ENCODE measurements at places on chromosomes 1 and 21.

GRCh38 chr1:115133440-115133839 lies 44.1 kb upstream of the TSPAN2 start:
- H3K27ac ChIP-seq, result no peak overlapping the region
- DNase-seq, result peak; percentile 6
- peaks cover 14% of the 10 kb centered on the region for H3K4me1 ChIP-seq
- no peaks in the 10 kb centered on the region for H3K27me3 ChIP-seq
- no peak overlapping the region for H3K4me3 ChIP-seq

- no peaks in the 10 kb centered on the region for H3K27me3 ChIP-seq
- H3K36me3 ChIP-seq, result no peaks in the 10 kb centered on the region
- no peaks in the 10 kb centered on the region for H3K4me1 ChIP-seq
These were observed 153.7 kb downstream of the PDE4B start for GRCh38 chr1:65946376-65946775.

DNA sequence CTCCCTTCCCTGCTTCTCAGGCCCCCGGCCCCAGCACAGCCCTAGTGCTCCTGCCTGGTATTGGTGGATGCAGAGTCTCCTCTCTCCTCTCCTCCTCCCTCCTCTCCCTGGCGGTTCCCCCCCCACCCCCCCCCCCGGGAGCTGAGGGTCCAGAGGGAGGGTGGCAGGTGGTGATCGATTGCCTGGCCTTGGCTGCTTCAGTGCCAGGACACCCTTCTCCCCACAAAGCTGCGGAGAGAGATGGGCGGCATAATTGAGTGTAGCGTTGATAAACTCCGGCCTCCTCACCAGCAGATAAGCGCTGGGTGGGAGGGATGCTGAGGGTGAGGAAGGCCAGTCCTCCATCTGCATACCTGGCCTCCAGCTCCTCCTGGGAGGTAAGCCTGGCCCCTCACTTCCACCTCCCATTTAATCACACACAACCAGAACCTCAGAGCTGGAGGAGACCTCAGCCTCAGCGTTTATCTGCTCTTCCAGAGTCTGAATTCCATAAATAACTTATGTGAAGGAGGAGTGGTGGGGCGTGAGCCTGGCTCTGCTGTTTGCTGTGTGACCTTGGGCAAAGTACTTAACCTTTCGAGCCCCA lies 60.8 kb downstream of the LRRN2 start:
- H3K4me3 ChIP-seq, result no peak overlapping the region
- peaks cover 81% of the 10 kb centered on the region for H3K27me3 ChIP-seq
- H3K27ac ChIP-seq, result no peak overlapping the region
- no peak for DNase-seq

- no peaks in the 10 kb centered on the region for H3K27me3 ChIP-seq
- H3K36me3 ChIP-seq, result peaks cover 2% of the 10 kb centered on the region
- H3K4me3 ChIP-seq, result no peak overlapping the region
- peak; percentile 26 for DNase-seq
- H3K27ac ChIP-seq, result peak overlapping the region; percentile 81
These were observed 21.8 kb downstream of the RSPH1 start for GRCh38 chr21:42474043-42474831.

DNA sequence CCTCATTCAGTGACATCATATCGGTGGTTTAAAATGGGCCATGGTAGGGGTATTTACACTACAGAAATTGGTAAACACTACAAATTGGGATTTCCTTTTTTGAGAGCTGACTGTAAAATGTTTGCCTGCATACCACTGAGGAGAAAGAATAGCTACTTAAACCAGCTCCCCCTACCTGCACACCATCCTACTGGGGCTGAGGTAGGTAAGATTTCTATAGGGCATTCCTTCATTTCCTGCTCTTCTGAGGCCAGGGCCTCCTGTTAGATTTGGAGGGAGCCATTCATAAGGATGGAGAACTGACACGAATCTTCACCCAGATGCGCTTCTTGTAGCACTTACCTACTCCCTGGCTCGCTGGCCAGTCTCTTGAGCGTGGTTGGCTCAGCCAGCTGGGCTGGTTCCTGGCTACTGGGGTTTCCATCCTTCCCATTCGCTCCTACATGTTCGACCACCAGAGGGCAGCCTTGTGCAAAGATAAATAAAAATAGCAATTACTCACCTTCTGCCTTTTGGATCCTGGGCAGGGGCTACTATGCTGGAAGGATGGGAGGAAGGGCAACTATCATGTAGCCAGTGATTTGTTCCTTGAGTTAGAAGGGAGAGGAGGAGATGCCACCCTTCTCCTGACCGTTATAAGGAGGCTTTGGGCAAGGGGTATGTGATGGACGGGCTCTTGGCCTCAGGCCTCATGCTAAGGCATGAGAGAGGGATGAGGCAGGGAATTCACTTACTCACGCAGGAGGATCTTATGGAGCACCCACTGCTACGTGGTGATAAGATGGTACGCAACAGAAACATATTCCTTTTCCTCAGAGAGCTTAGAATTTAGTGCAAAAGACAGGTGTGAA lies 10.7 kb downstream of the OPTC start:
- no peaks in the 10 kb centered on the region for H3K36me3 ChIP-seq
- no peak overlapping the region for H3K27ac ChIP-seq

- H3K27me3 ChIP-seq, result no peaks in the 10 kb centered on the region
- no peak overlapping the region for H3K27ac ChIP-seq
- H3K4me1 ChIP-seq, result no peaks in the 10 kb centered on the region
- no peaks in the 10 kb centered on the region for H3K36me3 ChIP-seq
- DNase-seq, result no peak
These were observed 25.5 kb downstream of the PTGS2 start for GRCh38 chr1:186654741-186655140.

DNA sequence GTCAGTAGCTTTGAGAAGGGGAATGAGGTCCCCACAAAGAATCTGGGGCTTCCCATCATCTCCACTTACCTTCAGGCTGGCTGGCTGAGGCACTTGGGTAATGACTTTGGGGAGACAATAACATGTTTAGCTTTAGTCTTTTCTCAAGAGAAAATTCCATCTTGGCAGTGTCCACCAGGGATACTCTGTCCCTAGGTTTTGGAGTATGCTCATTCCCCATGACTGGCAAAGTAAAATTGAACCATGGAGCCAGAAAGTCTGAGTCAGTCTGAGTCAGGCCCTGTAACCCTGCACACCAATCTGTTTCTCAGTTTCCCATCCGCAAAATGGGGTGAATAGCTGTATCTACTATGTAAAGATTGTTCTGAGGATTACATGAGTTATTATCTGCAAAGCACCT lies 28.2 kb downstream of the RUNX1 start:
- no peak for DNase-seq
- H3K27ac ChIP-seq, result no peak overlapping the region
- no peak overlapping the region for H3K4me3 ChIP-seq

- no peaks in the 10 kb centered on the region for H3K36me3 ChIP-seq
- peaks cover 53% of the 10 kb centered on the region for H3K4me1 ChIP-seq
- H3K4me3 ChIP-seq, result no peak overlapping the region
These were observed 15.1 kb upstream of the ECE1 start for GRCh38 chr1:21305155-21305899.

- no peaks in the 10 kb centered on the region for H3K4me1 ChIP-seq
- peaks cover 16% of the 10 kb centered on the region for H3K36me3 ChIP-seq
- no peak overlapping the region for H3K4me3 ChIP-seq
- no peaks in the 10 kb centered on the region for H3K27me3 ChIP-seq
- DNase-seq, result no peak
These were observed 25.5 kb downstream of the USP1 start for GRCh38 chr1:62462370-62462769.

- H3K36me3 ChIP-seq, result peaks cover 33% of the 10 kb centered on the region
- no peak overlapping the region for H3K27ac ChIP-seq
These were observed 11.9 kb downstream of the ECE1 start for GRCh38 chr1:21278208-21278859.

- no peak overlapping the region for H3K27ac ChIP-seq
- DNase-seq, result peak; percentile 98
- no peaks in the 10 kb centered on the region for H3K36me3 ChIP-seq
- H3K4me3 ChIP-seq, result no peak overlapping the region
- H3K4me1 ChIP-seq, result no peaks in the 10 kb centered on the region
- H3K27me3 ChIP-seq, result peaks cover 41% of the 10 kb centered on the region
These were observed 25.0 kb downstream of the LRRN2 start for GRCh38 chr1:204660509-204660908.

- H3K27me3 ChIP-seq, result no peaks in the 10 kb centered on the region
- H3K4me1 ChIP-seq, result peaks cover 8% of the 10 kb centered on the region
- H3K27ac ChIP-seq, result peak overlapping the region; percentile 88
- no peak overlapping the region for H3K4me3 ChIP-seq
These were observed 19.7 kb upstream of the HYI start for GRCh38 chr1:43473463-43473862.

- H3K27me3 ChIP-seq, result peaks cover 42% of the 10 kb centered on the region
- no peaks in the 10 kb centered on the region for H3K4me1 ChIP-seq
- H3K27ac ChIP-seq, result no peak overlapping the region
- no peaks in the 10 kb centered on the region for H3K36me3 ChIP-seq
These were observed 4.9 kb downstream of the HAO2 start for GRCh38 chr1:119373465-119373864.

GRCh38 chr1:125064481-125064880 lies 3879.7 kb downstream of the SRGAP2C start:
- H3K27ac ChIP-seq, result no peak overlapping the region
- no peak overlapping the region for H3K4me3 ChIP-seq
- DNase-seq, result no peak

- no peak for DNase-seq
- no peaks in the 10 kb centered on the region for H3K27me3 ChIP-seq
- no peak overlapping the region for H3K4me3 ChIP-seq
- H3K27ac ChIP-seq, result peak overlapping the region; percentile 97
- peaks cover 5% of the 10 kb centered on the region for H3K4me1 ChIP-seq
These were observed 26.1 kb downstream of the EGLN1 start for GRCh38 chr1:231395998-231396390.

DNA sequence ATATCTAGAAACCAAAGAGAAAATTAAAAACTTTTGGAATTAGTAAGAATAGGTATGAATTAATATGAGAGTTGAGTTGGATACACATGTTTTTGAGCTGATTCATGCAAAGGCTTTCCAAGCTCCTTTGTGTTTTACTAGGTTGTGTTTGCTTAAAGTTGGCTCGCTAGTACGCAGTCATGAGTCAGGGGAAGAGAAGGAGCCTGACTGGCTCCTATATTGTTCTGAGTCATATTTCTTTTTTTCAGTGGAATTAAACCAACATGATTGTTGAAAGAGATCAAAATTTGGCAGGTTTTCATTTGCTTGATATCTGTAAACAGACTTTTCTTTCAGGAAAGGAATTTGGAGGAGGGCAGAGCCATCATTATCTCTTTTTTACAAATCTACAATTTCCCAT lies 66.7 kb downstream of the MAGI3 start:
- peak overlapping the region; percentile 25 for H3K4me3 ChIP-seq
- no peaks in the 10 kb centered on the region for H3K27me3 ChIP-seq
- DNase-seq, result peak; percentile 81
- H3K4me1 ChIP-seq, result no peaks in the 10 kb centered on the region

DNA sequence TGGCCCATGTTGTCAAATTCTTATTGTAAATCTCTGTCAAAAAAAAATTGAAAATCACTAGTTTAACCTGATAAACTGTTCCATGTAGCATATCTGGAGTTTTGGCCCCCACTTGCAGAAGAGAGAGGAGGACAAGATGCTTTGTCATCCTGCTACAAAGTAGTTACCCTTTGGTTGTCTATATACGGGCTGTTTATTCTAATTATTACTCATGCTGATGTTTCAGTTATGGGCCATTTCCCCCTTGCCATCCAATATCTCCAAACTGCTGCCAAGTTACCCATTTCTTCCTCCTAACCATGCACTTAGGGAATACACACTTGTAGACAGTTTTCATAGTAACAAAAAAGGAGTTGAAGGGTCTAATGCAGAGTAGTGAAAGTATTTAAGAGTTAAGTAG lies 22.6 kb downstream of the STX12 start:
- peaks cover 83% of the 10 kb centered on the region for H3K36me3 ChIP-seq
- H3K4me3 ChIP-seq, result no peak overlapping the region
- no peaks in the 10 kb centered on the region for H3K4me1 ChIP-seq
- no peak overlapping the region for H3K27ac ChIP-seq
- no peak for DNase-seq

DNA sequence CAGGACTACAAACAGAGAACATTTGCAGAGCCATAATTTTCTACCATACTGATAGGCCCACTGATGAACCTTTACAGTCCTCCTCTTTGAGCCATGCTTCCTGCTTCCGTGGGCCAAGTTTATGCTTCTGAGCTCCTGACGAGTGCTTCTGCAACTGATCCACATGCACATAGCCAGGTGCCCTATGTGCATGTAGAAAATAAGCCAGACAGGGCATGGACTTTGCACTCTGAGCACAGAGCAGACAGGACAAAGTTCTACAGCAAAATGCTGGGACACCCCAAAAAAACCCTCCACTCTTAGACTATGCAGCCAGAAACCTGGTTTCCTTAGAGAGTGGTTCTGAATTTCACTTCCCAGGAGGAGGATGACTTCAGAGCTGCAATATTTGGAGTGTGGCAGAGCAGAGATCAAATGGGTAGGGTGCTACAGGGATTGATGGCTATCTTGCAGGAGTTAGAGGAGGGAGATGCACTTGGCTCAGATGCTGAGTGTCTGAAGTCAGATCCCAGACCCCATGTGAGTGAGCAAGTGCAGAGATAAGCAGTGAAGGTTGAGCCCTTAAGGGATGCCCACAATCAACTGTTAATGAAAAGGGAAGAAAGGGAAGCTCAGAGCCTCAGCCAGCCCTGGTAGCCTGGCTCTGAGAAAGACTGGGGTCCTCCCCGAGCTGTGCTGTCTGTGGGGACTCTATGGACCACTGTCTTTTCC lies 230.9 kb downstream of the DUSP10 start:
- H3K27ac ChIP-seq, result no peak overlapping the region
- H3K36me3 ChIP-seq, result no peaks in the 10 kb centered on the region

DNA sequence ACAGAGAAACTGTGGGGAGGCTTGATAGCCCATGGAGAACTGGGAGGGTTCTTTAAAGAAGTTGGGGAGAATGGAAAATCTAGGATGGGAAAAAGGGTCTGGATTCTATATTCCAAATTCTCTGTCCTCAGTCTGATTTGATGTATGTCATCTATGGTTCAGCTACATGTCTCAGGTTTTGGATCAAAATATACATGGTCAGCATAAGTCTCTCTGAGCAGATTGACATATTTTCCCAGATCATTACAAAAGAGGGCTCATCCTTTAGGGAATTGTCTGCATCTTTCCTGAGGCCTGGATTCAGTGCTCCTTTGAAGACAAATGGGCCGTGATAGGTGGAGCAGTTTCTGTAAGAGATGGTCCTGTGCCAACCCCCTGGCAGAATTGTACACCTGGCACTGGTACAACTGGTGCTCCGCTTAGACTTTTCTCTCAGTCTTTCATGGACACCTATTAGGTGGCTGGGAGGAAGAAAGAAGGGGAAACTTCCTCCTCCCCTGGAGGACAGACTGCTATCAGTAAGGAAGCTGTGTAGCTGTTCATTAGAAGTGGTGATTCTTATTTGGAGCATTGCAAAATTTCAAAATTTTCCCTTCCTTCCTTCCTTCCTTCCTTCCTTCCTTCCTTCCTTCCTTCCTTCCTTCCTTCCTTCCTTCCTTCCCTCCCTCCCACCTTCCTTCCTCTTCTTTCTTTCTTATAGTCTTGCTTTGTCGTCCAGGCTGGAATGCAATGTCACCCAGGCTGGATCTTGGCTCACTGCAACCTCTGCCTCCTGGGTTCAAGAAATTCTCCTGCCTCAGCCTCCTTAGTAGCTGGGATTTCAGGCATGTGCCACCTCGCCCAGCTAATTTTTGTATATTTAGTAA lies 26.1 kb upstream of the RGL1 start:
- H3K4me1 ChIP-seq, result no peaks in the 10 kb centered on the region
- H3K36me3 ChIP-seq, result no peaks in the 10 kb centered on the region
- no peak overlapping the region for H3K27ac ChIP-seq
- DNase-seq, result no peak

GRCh38 chr1:225667362-225667761 lies 14.4 kb upstream of the ENAH start:
- H3K4me1 ChIP-seq, result no peaks in the 10 kb centered on the region
- H3K27me3 ChIP-seq, result no peaks in the 10 kb centered on the region
- H3K27ac ChIP-seq, result no peak overlapping the region
- H3K36me3 ChIP-seq, result no peaks in the 10 kb centered on the region

GRCh38 chr1:3236955-3237354 lies 168.0 kb downstream of the PRDM16 start:
- H3K36me3 ChIP-seq, result no peaks in the 10 kb centered on the region
- H3K4me3 ChIP-seq, result no peak overlapping the region
- peaks cover 64% of the 10 kb centered on the region for H3K27me3 ChIP-seq
- DNase-seq, result no peak
- H3K27ac ChIP-seq, result no peak overlapping the region

Data from mesenchymal stem cell (in vitro differentiated cells and primary cell).